CD4-positive, alpha-beta T cell treated with Interleukin-6 at 100 ng/mL for 8 hours (primary cell): ENCODE measurements at places on chromosomes 1 and 21.

DNA sequence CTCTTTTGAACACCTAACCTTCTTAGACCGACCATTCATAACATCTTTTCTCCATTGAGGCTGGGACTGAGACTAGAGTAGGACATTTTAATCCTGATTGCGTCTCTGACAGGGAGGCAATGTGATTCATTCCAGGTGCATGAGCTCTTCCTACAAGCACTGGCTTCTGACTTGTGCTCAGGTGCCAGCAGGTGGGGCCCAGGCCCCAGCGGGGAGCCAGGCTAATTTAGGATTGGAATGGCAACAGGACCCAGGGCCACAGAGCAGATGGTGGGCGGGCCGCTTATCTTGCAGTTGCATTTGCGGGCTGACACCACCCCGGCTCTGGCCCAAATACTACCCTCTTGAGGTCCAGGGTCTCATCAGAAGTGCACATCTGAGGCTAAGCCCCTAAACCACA, 4.1 kb downstream of the GPA33 start:
- no peak for DNase-seq

- no peak for DNase-seq
Measured at GRCh38 chr1:3031401-3032221, 10.3 kb downstream of the ACTRT2 start.

DNA sequence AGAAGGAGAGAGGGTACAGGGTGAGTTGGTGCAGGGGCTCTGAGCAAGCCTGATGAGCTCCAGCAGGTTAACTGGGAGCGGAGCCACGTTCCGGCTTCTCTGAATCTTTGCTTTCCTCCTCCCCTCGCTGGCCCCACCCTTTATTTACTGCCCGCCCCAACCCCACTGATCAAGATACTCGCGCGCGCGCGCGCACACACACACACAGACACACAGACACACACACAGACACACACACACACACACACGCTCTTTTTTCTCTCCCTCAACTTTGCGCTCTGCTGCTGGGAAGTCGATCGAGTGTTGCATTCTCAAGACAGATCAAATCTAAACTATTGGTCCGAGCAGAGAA, at the start of gene GRIK1:
Gene GRIK1, minus strand, starts transcription at position 73 of the 352 bp plus-strand sequence.
- no peak for DNase-seq

DNA sequence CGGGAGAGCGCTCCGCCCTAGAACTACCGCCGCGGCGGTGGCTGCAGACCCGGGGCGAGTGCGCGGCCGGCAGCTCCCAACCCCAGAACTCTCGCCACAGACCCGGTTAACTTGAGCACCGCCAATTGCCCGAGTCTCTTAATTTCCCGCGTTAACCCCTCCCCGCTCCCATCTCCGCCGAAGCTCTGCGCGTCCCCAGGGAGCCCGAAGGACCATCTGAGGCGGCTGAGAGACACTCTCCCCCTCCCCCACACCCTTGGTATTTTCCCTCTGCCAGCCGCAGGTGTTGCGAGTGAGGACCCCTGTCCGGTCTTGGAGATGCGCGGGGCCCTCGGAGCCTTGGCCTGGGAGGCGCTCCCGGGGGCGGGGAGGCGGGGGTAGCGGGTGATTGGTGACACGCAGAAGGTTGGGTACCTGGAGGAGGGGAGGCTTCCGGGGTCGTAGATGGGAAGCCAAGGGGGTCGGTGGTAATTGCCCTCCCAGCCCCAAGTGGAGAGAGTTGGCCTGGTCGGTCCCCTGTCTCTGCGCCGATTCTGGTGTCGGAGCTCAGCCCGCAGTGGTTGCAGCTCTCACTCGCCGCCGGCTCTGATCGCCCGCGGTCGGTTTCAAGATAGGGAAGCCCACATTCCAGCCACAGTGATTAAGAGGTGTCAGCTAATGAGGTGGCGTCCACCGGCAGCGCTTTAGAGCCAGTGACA, 858 bp upstream of the SUSD4 start:
- DNase-seq: no peak

GRCh38 chr1:156428746-156429288, 59.8 kb downstream of the RHBG start:
- no peak for DNase-seq

DNA sequence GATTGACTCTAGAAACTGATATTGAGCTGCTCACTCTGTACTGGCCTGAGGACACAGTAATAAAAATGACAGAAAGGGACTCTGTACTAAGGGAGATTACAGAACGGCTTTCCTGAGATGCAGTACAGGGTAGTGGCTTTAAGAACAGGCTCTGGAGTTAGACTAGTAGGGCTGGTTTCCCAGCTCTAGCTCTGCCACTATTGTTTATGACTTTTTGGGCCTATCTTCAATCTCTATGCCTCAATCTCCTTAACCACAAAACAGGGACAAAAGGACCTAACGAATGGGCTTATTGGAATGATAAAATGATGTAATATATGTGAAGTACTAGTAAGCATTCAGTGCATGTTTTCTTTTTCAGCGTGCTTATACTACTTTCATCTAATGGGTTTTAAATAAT, 1.4 kb downstream of the DEPDC1 start:
- DNase-seq: no peak

- no peak for DNase-seq
Measured at GRCh38 chr1:198015309-198015708, 98.1 kb downstream of the LHX9 start.

GRCh38 chr1:23563755-23564374, 4.6 kb upstream of the ID3 start:
- DNase-seq: no peak

- no peak for DNase-seq
Measured at GRCh38 chr1:11417162-11417561, 61.8 kb upstream of the DISP3 start.

- DNase-seq: no peak
Measured at GRCh38 chr1:14149431-14149830, 449.1 kb upstream of the KAZN start.

DNA sequence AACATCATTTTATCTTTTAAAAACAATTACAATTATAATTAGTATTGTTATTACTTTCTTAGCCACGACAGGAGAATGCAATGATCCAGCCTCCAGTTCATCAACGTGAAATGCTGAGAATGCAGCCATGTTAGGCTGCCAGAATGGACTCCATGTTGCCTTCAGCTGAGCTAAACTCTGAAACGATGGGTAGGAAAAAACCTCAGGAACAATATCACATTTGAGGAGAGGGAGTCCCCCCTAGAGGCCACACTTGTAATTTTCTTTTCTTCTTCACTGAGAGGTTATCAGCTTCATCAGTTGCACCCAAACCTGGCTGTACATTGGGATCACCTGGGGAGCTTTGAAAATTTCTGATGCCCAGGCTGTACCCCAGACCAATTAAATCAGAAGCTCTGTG, 34.6 kb upstream of the DNAH14 start:
- DNase-seq: no peak

- no peak for DNase-seq
Measured at GRCh38 chr1:15760520-15761211, 2.1 kb downstream of the FBLIM1 start.

DNA sequence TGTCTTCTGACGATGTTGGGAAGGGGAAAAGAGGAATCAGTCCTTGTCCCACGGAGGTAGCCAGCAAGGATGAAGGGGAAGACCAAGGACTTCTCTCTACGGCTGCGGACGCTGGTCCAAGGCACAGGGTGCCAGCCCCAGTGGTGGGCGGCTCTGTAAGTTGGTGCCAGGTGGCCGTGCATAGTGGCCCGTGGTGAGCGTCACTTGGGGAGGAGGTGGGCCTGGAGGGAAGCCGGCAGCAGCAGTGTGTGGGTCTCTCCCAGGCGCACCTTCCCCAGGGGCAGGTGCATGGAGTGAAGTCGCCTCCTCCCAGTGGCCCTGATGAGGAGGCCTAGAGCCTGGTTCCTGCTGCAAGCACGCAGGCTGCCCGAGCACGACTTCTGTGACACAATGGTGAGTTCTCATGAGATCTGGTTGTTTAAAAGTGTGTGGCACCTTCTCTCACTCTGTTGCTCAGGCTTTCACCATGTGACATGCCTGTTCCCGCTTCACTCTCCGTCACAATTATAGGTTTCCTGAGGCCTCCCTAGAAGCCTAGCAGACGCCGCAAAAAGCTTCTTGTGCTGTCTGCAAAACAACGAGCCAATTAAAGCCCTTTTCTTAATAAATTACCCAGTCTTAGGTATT, 43.6 kb upstream of the TIAM1 start:
- no peak for DNase-seq

GRCh38 chr1:48560116-48560515, 88.1 kb upstream of the SPATA6 start:
- DNase-seq: no peak

DNA sequence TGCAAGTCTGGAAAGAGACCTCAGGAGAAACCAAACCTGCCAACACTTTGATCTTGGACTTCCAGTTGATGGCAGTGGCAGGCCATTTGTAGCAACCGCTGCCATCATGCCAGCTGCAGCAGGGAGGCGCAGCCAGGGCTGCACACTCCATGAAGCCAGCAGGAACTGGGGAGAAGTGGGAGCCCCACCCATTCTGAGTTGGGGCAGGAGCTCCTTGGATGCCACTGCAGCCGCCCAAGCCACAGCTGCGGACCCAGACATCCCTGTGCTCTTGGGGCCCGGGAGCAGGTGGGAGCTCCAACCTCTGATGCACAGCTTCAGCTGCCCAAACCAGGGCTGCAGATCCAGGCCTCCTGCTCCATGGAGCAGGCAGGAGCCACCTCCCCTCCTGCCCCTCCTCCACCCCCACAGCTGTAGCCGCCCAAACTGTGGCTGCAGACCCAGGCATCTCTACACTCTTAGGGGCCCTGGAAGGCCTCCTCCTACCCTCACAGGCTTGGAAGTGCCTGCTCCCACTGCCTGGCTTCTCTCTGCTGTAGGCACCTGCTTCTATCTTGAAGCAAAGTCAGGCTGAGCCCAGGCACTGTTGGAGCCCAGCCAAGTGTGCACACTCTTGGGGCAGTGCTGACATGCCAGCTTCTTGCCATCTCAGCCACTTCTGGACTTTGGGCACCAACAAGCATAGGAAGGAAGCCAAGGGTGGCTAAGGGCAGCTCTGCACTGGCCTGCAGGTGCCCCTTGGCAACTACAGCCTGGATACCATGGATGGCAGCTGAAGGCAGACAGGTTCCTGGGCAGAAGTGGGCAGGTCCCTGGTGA, 20.0 kb upstream of the DISP1 start:
- no peak for DNase-seq

GRCh38 chr1:228017356-228018124, 10.7 kb downstream of the WNT3A start:
- DNase-seq: no peak

DNA sequence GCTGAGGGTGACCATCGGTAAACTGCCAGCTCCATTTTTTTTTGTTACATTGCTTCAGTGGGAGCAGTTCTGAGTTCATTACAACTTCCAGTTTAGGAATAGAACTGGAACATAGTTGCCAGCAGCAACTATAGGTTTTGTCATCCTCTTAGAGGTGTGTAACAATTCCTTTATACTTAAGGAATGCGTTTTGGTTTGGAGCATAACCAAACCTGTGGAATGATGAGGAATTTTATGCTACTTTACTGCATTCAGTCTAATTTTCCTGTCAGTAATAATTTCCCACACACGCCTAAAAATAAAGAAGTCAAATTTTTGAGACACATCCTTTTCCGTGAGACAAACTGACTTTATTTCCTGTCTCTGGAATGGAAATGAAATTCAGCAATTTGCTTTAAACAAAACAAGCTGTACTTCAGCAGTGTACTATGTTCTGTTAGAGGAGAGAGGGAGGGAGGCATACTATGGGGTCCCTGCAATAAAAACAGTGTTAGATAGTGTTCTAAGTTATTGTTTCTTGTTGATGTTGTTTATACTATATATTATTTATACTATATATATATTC, 4.8 kb upstream of the AMPD1 start:
- DNase-seq: no peak

DNA sequence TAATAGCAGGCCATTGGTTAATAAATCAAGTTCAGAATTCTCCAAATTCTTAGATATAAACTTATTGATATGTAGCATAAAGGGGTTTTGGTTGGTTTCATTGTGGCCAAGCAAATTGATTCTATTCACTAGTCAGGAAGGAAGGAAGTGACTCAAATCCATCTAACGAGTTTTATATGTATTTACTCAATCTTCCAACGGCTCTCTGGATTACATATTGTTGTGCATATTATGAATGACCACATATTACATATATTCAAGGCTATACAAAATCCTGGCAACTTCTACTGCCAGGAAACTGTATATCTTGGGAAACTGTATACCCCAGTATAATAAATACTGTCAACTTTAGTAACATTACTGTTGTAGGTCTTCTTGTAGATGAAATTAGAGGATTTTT, 20.1 kb upstream of the PDE4B start:
- DNase-seq: no peak

DNA sequence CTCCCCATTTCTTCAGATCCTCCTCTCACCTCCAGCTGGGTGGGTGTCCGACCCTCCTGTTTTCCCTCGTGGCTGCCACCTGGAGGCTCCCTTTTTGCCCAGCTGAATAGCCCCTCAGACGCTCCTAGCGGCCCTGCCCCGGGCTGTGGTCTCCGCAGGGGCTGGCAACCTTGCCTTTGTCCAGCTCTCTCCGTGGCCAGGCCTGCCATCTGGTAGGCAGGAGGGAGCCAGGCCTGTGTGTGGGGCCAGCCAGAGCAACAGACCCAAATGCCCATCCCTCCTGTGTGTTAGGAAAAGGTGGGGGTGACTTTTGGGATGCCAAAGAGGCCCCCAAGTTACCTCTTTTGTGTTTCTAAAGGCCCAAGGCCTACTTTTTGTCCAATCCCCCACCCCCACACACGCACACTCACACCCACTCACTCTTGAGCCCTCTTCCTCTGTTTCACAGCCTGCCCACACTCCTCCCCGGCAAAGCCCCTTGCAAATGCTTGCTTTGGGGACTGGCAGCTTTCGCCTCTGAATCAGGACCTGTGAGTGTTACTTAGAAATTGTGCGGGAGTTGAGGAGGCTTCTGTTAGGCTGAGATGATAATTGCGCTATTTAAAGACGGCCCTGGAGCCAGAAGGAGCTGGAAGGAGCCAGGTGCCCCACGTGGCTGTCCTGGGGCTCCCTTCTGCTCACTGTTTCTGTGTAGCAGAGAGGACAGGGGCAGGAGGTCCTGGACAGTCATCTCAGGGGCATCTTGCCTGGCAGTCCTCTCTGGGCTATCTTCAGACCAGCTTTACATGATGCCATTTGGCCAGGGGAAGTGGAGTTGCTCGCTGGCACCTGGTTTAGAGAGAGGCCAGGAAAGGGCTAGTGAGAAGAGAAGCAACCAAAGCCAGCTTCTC, 9.1 kb downstream of the PPFIA4 start:
- DNase-seq: no peak
